ENCODE measurements at places on chromosomes 7 and 10.

- peak; percentile 88 for DNase-seq
Observed at GRCh38 chr7:91165006-91165845, 99.0 kb upstream of the FZD1 start.

GRCh38 chr10:110209454-110209925 lies 2.1 kb downstream of the MXI1 start:
- DNase-seq = peak; percentile 20

DNA sequence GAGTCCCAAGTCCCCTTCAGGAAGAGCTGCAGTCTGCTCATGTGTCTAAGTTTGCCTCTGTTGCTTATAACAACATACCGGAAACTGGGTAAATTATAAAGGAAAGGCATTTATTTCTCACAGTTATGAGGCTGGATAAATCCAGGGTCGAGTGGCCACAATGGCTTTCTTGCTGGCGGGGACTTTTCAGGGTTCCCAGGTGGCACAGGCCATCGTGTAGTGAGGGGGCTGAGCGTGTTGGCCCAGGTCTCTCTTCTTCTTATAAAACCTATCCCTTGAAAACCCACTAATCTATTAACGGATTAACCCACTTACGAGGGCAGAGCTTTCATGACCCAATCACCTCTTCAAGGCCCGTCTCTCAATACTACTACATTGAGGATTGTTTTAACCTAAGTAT lies 8.7 kb downstream of the VIPR2 start:
- DNase-seq = no peak

DNA sequence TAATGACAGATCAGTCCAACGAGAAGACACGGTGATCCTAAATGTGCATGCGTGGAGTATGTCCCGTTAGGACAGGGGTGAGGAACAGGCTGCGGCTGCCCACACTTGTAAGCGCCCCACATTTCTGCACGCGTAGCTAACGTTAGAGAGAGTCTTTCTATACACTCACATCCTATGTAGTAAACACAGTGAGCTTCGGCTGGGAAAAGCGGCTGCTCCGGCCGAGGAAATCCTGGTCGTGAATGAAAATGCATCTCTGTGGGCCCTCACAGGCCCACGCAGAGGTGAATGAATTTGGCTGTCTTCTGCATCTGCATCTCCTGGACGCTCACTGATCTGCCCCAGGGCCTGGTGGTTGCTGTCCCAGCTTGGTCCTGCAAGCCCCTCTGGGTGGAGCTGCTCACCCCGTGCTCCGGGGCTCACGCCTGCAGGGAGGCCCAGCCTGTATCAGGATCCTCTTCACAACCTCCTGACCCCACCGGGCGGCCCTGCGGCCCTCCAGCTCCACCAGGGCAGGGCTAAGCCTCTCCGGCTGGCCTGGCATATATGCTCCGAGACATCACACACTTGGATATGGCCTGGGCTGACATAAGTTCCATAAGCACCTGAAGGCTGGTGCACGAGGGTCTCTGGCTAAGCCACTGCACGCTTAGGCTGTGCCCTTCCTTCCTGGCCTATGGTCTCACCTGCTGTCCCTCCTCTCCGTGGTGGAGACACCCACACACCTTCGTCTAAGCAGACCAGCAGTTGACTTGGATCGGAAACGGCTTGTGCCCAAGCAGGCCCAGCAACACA lies 117.9 kb upstream of the DIP2C start:
- DNase-seq = no peak

DNA sequence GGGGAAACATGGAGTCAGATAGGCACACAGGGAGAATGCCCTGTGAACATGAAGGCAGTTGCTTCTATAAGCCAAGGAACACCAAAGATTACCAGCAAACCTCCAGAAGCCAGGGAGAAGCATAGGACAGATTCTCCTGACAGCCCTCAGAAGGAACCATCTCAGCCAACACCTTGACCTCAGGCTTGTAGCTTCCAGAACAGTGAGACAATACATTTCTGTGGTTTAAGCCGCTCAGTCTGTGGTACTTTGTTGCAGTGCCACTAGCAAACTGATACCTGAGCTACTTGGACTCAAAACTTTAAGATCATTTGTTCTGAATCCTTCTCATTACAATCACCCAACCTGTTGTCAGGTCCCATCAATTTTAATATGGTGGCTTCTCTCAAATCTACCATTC lies 31.2 kb downstream of the ABLIM1 start:
- no peak for DNase-seq

GRCh38 chr10:107033799-107034422 lies 130.6 kb downstream of the SORCS1 start:
- DNase-seq = no peak

DNA sequence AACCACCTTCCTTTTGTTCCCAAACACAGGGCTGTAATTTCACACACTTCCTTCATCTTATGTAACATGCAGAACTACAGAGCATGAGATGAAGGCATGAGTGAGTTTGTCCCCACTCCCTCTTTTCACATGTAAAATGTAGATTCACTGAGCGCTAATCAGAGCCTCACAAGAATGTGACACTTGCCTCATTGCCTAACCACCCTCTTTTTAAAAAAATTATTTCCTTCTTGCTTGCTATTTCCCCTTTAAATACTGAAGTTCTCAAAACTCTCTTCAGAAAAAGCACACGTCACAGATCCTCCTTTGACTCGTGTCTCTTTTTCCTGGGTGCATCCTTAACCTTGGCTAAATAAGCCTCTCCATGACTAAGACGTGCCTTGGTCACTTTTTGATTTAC lies 121.2 kb upstream of the TARP start:
- DNase-seq = peak; percentile 89

- no peak for DNase-seq
Observed at GRCh38 chr7:135774284-135774683, 25.7 kb upstream of the FAM180A start.

DNA sequence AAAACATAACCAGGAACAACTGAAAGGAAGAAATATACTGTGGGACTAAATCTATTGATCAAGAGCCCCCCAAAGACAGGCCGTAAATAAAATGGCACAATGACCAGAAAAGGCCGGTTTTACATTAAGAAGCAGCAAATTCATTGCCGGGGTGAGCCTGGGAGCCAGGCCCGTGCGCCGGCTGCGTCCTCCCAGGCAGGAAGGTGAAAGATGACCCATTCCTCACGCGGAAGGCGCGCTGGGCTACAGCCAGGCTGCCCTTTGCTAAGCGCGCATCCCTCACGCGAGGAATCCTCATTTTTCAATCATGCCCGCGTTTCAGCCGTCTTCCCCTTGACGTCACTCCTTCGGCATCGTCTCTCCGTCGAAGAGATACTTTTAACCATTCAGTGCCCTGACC lies 47.6 kb upstream of the MGMT start:
- DNase-seq = no peak

DNA sequence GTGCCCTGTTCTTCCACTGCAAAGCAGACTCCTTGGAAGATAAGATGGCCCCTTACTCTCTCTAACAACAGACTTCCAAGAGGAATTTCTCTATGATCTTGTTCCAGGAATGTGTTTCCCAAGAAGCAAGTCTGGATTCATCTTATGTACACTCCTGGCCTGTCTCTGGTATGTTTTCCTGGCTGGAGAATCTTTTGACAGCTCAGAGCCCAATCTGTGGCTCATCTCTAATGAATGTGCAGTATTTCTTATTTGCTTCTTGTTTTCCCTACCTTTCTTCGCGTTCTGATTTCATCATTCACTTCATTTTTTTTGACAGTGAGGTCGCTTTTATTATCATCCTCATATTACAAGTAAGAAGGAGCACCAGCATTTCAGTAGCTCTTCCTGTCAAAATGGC lies 53.0 kb upstream of the PITRM1 start:
- no peak for DNase-seq

GRCh38 chr7:130275826-130276297 lies 9.2 kb downstream of the CPA2 start:
- no peak for DNase-seq

- no peak for DNase-seq
Observed at GRCh38 chr7:15490291-15490690, 71.5 kb downstream of the AGMO start.

DNA sequence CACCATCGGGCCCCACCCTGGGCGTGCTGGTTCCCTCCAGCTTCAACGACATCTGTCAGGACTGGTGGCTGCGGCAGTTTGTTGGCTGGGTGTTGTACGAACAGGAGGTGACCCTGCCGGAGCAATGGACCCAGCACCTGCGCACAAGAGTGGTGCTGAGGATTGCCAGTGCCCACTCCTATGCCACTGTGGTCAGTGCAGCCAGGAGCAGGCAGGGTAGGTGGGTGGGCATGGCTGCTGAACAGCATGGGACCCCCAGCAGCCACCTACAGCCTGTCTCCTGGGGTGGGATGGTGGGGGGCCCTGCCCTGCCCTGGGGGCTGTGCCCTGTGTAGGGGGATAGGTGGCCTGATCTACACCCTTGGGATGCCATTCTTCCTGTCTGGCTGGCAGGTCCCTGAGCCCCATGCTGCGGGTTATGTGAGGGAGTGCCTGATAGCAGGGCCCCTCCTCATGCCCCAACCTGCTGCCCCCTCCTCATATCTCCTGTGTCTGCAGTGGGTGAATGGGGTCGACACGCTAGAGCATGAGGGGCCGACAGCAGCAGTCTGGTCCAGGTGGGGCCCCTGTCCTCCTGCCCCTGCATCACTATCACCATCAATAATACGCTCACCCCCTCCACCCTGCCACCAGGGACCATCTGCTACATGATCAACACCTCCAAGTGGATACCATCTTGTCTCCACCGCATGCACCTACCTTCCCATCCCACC lies 56.9 kb downstream of the ZNF727 start:
- no peak for DNase-seq

DNA sequence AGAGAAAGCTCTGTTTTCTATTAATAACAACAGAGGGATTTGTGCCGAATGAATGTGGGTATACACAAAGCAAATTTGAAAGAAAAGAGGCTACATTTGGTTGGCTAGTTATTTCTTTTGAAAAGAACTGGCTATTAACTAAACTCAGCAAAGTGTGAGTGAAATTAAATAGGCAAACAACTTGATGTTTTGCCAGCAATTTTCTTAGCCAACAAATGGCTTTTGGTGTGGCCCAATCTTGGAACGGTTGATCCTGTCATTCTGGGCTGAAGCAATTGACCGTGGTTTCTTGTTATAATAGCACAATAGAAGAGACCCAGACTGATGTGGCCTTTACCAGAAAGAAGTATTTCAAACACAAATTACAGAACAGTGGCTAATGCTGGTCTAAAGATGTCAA lies 898.6 kb downstream of the KCNMA1 start:
- no peak for DNase-seq

GRCh38 chr7:26363465-26363864 lies 71.8 kb downstream of the SNX10 start:
- DNase-seq = no peak

DNA sequence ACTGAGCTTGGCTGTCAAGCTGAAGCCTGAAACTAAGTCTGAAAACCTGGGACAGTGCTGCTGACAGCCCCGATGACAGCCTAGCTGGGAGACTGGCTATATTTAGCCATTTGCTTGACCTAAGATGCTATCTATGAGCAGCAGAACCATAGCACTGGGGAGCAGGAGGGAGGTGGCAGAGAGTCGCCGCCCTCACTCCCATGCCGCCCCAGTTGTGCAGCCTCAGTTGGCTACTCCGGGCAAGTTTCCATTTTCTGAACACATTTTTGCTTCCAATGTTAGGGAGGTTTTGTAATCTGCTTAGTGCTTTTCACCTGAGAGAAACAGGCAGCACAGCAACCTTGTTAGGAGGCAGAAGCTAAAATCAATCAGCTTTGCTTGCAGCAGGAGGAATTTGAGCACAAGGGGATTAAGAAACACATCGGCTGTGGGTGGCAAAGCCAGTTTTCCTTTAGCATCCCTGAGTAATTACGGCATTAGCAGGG lies 20.4 kb upstream of the C10orf71 start:
- DNase-seq = no peak

DNA sequence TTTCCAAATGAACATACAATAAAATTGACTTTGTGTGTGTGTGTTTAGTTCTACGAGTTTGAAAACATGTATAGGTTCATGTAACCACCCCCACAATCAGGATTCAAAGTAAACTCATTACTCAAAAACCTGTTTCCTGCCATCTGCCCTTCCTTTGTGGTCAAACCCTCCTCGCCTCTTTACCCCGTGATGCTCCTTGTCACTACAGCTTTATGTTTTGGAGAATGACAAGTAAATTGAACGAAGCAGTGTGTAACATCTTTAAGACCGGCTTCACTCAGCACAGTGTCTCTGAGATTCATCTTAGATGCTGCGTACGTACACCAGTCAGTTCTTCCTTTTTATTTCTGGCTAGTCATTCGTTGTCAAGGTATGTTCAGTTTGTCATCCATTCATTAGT lies 54.6 kb upstream of the MKI67 start:
- DNase-seq = no peak

DNA sequence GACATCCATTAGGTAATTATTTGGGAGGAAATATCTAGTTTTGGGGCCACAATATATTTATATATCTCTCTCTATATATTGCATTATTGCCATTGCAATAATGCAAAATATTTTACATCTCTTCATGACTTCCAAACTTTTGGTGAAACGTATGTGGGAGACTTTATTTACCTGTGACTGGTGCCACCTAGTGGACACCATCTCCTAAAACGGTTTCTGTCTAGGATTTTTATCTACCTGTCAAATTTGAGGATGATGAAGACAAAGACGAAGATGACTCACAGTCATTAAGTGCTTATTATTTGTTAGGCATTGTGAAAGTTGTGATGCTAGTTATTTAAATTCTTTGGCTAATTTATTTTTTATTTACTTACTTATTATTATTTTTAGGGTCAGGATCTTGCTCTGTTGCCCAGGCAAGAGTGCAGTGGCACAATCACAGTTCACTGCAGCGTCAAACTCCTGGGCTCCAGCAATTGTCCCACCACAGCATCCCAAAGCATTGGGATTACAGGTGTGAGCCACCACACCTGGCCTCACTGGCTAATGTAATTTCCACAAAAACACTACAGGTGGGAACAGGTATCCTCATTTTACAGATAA lies 18.7 kb upstream of the CBLL1 start:
- peak; percentile 31 for DNase-seq

DNA sequence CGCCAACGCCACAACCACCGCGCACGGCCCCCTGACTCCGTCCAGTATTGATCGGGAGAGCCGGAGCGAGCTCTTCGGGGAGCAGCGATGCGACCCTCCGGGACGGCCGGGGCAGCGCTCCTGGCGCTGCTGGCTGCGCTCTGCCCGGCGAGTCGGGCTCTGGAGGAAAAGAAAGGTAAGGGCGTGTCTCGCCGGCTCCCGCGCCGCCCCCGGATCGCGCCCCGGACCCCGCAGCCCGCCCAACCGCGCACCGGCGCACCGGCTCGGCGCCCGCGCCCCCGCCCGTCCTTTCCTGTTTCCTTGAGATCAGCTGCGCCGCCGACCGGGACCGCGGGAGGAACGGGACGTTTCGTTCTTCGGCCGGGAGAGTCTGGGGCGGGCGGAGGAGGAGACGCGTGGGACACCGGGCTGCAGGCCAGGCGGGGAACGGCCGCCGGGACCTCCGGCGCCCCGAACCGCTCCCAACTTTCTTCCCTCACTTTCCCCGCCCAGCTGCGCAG lies 424 bp downstream of the EGFR start:
- DNase-seq = no peak

- DNase-seq = peak; percentile 94
Observed at GRCh38 chr7:101108330-101108857, 18.5 kb upstream of the SERPINE1 start.
